ENCODE measurements at places on chromosomes 7 and 10.

GRCh38 chr10:132655735-132656134 is 118.1 kb downstream of the INPP5A start:
- no peak for DNase-seq

- no peak for DNase-seq
Measured at GRCh38 chr10:129793479-129793878, 170.6 kb downstream of the EBF3 start.

DNA sequence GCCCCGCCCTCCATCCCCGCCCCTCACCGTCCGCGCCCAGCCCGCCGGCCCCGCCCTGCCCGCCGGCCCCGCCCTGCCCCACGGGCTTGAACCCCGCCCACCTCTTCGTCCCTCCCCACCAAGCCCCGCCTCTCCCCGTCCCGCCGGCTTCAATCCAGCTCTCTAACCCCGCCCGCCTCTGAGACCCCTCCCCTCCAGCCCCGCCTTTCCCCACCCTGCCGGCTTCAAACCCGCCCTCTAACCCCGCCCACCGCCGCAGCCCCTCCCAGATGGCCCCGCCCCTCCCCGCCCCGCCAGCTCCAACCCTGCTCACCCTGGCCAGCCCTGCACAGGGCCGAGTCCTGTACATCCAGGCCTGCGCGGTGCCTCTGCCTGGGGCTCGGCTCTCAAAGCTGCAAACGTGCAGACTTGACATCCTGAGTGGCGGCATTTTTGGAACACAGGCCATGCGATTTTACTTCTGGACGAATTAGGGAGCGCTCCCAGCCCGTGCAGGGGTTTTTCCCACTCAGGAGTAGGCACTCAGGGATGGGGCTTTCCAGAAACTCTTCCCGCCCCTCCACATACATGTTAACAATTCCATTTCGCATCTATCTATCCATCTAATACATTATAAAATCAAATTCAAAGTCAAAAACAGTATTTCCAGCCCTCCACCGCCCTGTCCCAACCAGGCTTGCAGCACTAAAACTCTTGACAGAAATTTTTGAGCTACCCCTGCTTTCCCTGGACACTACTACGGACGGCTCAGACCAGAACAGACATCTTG is 477 bp upstream of the NMT2 start:
- peak; percentile 66 for DNase-seq

- DNase-seq, result no peak
Measured at GRCh38 chr10:74855439-74855838, 29.0 kb downstream of the KAT6B start.

GRCh38 chr10:88932539-88933256 is 19.9 kb downstream of the ACTA2 start:
- DNase-seq, result peak; percentile 58

DNA sequence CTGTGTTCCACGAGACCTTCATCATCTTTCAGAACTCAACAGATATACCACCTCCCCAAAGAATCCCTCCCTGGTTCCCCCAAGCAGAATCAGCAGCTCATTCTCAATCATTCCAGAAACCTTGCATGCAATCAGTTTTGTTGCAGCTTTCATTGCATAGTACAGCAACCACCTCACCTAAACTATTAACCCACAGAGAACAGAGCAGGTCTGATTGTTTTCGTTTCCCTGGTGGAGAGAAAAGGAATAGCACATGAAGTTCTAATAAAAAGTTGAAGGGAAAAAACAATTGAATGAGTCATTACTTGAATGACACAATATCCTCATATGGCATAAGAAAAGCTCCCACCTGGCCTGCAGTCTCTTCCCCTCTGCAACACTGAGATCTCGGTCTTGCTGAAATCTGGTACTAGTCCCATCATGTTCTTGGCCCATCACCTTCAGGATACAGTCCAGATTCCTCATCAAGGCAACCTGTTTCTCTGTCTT is 147.1 kb upstream of the GDF10 start:
- DNase-seq, result no peak

DNA sequence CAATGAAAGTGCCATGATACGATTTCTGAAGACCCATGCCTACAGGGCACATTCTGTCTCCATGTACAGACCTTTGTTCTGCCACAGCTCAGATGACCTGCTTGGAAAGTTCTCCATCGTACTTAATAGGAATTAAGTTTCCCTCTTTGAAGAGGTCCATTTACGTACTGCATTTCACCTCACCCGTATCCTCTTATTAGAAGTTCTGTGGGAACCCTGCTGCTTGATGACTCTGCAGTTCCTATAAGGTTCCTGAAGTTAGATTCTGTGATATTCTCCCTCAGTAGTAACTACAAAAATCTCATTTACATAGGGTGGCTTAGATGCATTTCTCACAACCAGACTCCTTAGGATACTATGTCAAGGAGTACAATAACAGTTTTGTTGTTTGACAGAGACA is 50.9 kb downstream of the MINDY3 start:
- DNase-seq, result no peak

- no peak for DNase-seq
Measured at GRCh38 chr7:80725181-80725611, 86.8 kb downstream of the CD36 start.

GRCh38 chr7:26052706-26053105 is 99.3 kb upstream of the NFE2L3 start:
- DNase-seq, result no peak

- no peak for DNase-seq
Measured at GRCh38 chr7:1610013-1610677, 40.3 kb upstream of the PSMG3 start.

GRCh38 chr10:90148116-90148855 is 446.9 kb downstream of the KIF20B start:
- no peak for DNase-seq

- no peak for DNase-seq
Measured at GRCh38 chr7:96238976-96239766, 82.7 kb downstream of the SLC25A13 start.

- no peak for DNase-seq
Measured at GRCh38 chr10:124802313-124802675, 675 bp downstream of the ABRAXAS2 start.

DNA sequence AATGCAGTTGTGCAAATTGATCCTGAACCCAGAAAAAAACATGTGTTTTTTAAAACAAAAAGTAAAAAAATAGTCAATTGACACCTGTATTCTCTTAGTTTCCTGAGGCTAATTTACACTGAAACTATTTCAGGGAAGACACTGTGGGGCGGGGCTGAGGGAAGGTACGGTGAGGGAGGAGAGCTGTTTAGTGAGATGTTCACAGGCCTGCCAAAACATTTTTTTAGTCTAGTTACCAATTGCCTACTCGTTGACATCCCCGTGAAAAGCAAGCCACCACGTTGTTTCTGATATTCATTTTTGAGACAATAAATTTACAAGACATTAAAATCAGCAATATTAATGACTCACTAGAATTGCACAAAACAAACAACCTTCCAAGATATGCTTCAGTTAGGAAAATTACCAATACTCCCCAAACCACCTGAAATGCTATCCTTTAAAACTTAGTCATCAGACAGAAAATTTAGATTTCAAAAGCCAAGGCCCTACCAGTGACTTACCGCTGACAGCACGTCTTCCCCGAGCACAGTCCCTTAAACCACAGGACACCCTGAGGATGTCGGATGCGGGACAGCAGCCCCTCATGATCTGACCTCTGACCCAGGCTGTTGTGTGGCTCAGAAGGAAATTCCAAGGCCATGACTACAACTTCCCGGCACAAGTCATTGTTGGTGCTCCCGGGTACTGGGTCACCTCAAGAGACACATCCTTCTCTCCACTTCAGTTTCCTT is 279.2 kb downstream of the PRPF18 start:
- no peak for DNase-seq

DNA sequence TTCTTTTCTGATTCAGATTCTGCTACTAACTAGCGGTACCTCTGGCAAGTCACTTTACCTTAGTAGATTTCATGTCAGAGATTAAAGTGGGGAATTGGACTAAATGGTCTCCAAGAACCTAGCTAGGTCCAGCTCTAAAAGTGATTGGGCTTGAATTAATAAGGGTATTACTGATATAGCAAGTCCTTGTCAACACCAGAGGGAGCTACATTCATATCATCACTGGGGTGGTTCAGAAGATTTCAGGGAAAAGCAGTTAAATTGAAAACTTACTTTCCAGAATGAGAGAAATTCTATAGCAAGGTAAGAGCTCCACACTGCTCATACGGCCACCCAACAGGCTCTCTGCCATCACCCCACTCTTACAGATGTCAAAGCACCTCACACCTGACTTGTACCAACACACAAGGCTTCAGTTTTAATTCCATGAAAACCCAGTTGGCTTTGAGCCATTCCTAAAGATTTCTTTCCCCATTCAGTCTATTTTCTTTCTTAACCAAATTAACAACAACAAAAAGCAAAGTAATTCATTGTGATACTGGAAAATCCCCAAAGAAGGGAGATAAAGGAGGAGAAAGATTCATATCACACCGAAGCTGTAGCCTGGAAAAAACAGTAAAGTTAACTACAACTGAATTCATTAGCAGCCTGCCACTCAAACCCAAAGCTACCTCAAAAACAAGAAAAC is 38.0 kb upstream of the SPOCK2 start:
- DNase-seq, result no peak

- no peak for DNase-seq
Measured at GRCh38 chr7:28474640-28475039, 62.3 kb downstream of the CREB5 start.

DNA sequence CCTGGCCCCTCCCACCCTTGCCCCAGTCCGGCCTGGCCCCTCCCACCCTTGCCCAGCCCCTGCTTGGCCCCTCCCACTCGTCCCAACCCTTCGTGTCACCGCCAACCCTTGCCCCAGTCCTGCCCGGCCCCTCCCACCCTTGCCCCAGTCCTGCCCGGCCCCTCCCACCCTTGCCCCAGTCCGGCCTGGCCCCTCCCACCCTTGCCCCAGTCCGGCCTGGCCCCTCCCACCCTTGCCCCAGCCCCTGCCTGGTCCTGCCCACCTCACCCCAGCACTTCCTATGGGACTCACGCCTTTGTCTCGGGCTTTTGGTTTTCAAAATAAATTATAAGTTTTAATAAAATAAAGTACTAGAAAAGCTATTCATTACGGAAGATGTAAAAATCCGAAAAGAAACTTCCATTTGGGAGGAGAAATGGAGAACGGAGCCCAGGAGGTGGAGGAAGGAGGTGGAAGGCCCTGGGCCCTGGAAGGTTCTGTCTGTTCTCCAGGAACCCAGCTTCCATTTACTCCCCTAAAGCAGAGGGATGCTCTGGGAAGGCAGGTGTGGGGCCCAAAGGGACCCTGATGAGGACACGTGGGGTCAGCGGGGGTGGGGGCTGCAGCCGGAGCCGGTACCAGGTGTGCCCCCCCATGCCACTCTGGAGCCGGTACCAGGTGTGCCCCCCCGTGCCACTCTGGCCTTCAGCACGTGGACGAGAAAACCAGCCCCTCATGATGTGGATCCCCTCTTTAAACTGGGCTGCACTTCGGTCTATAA is 52.2 kb downstream of the PWWP2B start:
- no peak for DNase-seq

DNA sequence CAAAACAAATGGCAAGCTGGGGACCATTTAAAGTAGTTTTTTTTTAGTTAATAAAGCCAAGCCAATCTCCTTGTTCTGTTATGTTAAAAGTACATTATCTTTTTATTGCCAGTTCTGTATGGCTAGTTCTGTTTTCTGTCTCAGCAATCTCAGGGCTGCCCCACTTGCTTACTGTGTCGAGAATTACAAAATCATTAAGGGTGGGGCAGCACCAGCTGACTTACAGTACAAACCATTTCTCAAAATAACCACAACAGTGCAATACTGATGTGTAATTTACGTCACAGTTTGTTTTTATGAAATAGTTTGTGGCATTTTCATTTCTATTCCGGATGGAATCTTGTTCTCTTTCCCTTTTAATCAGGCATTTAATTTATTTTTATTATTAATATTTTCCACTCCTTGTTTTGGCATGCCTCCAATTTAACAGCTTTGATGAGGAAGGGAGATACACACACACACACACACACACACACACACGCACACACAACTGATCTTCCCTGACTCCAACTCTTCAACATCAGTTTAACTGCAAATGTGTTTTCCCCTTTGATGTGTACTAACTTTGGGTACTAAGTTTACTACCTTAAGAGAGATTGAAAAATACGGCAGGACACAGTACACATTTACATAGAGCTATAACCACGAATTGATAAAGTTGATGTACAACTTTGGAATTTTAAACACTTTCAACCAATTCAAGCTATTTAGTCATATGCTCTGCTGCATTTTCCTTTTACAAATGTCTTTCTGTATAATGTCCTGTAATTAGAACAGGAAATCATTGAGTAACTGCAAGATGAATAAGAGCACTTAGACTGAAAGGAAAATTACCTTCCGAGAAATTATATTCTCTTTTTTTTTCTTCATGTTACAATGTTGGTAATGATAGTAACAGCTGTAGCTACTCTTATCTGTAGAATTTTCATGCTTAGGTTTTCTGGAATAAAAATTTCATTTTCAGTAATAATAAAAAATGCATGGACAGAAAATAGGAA is 91.5 kb downstream of the ARID5B start:
- no peak for DNase-seq

DNA sequence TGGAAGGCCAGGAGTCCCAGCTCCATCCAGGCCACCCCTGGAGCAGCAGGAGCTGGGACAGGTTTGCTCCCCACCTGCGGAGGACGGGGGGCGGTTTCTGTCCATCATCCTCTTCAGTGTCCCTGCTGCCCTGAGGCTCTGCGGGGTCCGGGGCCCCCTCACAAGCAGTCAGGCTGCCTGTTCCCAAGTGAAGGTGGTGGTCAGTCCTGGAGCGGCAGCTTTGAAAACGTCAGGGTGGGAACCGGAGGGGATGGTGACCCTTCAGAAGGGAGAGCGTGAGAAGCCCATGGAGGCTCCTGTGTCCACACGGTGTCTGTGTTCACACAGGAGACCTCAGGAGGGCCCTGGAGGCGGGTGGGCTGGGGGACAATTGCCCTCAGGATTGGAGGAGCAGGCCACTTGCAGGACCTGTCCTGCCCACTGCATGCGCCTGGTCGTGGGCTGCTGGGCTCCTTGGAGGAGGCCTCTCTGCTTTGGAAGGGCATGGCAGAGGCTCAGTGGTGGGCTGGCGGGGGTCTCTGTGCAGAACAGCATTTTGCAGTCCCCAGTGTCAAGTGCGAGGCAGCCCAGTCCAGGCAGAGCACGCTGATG is 49.3 kb upstream of the INPP5A start:
- no peak for DNase-seq

GRCh38 chr7:130365511-130366441 is 14.5 kb upstream of the CPA1 start:
- DNase-seq, result peak; percentile 73

GRCh38 chr10:126124046-126124445 is 227.7 kb downstream of the FANK1 start:
- no peak for DNase-seq

DNA sequence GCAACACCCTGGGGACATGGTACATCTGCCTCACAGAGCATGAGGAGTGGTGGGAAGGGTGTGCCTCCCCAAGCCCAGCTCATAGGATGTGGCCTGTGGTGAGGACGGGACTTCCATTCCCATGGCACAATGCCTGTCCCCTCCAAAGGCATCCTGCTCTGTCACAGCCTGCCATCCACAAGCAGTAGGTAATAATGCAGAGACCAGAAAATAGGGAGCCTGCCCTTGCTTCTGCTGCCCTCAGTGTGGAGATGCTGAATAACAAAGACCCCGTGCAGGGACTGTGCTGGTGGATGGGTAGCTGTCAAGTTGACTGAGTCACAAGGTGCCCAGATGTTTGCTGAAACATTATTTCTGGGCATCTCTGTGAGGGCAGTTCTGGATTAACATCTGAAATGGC is 199.9 kb upstream of the GRB10 start:
- no peak for DNase-seq

GRCh38 chr10:30687698-30688213 is 58.2 kb upstream of the LYZL2 start:
- peak; percentile 46 for DNase-seq
